ENCODE measurements at places on chromosomes 1 and 21.
A peak's percentile ranks its signal among the peaks of the same experiment; 100 is the strongest.

- no peaks in the 10 kb centered on the region for H3K4me1 ChIP-seq
- H3K36me3 ChIP-seq = no peaks in the 10 kb centered on the region
- no peak overlapping the region for H3K27ac ChIP-seq
- H3K4me3 ChIP-seq = no peak overlapping the region
- no peak for DNase-seq
These were observed 21.1 kb upstream of the RIMKLA start for GRCh38 chr1:42359466-42359865.

DNA sequence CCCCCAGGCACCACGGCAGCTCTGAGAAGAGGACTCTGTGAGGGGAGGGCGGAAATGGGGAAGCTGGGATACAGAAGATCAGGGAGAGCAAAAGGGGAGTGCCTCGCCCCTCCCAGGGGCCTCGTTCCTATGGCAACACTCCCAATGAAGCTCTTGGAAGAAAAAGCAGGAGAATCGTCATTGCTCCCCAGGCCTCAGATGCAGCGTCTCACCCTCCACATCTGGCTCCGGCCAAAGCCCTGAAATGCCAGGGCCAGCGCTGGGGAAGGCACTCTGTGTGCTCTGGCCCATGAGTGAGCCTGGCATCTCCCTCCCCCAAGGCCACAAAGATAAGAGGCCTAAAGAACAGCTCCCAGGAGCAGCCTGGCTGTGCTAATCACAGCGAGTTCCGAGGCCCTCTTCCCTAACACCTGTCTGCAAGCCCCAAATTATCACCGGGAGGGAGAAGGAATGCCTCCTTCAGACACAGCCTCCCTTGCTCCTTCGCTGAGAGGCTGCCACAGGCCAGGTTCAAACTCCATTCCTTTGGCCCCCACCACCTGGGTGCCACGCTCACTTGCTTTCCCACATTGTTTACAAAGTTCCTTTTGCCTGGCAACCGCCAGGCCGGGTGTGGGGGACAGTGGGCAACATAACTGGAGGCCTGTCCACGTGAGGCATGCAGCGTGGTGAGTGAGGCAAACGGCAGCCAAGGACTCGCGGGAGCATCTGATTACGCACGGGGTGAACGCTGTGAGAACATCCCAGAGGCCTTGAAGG, 27.8 kb downstream of the ECE1 start:
- DNase-seq = no peak
- no peaks in the 10 kb centered on the region for H3K27me3 ChIP-seq
- H3K27ac ChIP-seq = peak overlapping the region; percentile 85
- H3K4me1 ChIP-seq = peaks cover 79% of the 10 kb centered on the region
- H3K4me3 ChIP-seq = no peak overlapping the region
- H3K36me3 ChIP-seq = peaks cover 7% of the 10 kb centered on the region

DNA sequence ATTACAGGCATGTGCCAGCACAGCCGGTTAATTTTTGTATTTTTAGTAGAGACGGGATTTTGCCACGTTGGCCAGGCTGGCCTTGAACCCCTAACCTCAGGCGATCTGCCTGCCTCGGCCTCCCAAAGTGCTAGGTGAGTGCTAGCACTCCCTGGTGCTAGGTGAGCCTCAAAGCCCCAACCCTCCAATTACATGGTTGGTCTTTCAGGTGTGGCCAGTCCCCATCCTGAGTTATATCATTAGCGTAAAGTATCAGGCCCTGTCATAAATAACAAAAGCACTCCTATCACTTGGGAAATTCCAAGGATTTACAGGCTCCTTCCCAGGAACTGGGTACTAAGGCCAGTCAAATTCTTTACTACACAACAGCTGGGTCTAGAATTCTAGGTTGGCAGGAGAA, 138.0 kb downstream of the PIK3R3 start:
- no peak overlapping the region for H3K4me3 ChIP-seq
- H3K27ac ChIP-seq = no peak overlapping the region
- no peaks in the 10 kb centered on the region for H3K36me3 ChIP-seq

GRCh38 chr1:218815076-218815475, 358.6 kb upstream of the LYPLAL1 start:
- H3K27ac ChIP-seq = no peak overlapping the region
- H3K4me1 ChIP-seq = no peaks in the 10 kb centered on the region
- no peak overlapping the region for H3K4me3 ChIP-seq
- no peak for DNase-seq
- no peaks in the 10 kb centered on the region for H3K36me3 ChIP-seq

DNA sequence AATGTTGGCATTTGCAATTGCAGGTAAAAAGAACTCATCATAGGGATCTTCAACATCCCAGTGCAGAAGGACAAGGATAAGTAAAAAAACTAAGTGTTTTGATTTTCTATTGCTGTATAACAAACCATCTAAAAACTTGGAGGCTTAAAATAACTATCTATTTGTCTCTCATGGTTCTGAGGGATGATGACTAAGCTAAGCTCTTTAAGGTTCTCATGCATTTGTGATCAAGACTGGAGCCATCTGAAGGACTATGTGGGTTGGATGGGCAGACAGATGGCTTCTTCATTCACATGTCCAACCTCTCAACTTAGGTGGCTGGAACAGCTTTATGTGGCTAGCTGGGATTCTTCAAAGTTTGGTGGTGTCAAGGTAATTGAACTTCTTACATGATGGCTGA, 51.5 kb downstream of the RPL5 start:
- H3K4me3 ChIP-seq = no peak overlapping the region
- H3K27ac ChIP-seq = no peak overlapping the region
- H3K36me3 ChIP-seq = no peaks in the 10 kb centered on the region
- H3K4me1 ChIP-seq = no peaks in the 10 kb centered on the region
- no peaks in the 10 kb centered on the region for H3K27me3 ChIP-seq

DNA sequence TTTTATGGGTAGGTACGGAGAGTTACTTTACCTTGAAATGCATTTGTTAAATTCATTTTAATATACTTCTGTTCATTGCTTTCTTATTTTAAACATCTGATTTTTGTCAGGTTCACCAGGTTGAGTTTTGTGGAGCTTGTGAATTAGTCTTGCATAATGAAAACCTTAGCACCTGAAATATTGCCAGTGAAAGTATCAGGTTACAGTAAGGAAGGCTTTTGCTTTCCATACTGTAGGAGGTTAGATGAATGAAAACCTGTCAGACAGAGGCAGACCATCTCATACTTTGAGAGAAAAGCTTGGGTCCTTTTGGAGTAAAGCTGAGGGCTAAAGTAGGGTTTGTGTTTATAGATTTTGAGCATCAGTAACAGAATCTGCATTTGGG, 34.7 kb downstream of the THRAP3 start:
- no peaks in the 10 kb centered on the region for H3K27me3 ChIP-seq
- H3K4me3 ChIP-seq = no peak overlapping the region
- H3K27ac ChIP-seq = no peak overlapping the region
- H3K36me3 ChIP-seq = peaks cover 3% of the 10 kb centered on the region

- H3K4me1 ChIP-seq = no peaks in the 10 kb centered on the region
- no peak overlapping the region for H3K4me3 ChIP-seq
- no peak for DNase-seq
These were observed 138.4 kb downstream of the GLIS1 start for GRCh38 chr1:53600561-53600960.

DNA sequence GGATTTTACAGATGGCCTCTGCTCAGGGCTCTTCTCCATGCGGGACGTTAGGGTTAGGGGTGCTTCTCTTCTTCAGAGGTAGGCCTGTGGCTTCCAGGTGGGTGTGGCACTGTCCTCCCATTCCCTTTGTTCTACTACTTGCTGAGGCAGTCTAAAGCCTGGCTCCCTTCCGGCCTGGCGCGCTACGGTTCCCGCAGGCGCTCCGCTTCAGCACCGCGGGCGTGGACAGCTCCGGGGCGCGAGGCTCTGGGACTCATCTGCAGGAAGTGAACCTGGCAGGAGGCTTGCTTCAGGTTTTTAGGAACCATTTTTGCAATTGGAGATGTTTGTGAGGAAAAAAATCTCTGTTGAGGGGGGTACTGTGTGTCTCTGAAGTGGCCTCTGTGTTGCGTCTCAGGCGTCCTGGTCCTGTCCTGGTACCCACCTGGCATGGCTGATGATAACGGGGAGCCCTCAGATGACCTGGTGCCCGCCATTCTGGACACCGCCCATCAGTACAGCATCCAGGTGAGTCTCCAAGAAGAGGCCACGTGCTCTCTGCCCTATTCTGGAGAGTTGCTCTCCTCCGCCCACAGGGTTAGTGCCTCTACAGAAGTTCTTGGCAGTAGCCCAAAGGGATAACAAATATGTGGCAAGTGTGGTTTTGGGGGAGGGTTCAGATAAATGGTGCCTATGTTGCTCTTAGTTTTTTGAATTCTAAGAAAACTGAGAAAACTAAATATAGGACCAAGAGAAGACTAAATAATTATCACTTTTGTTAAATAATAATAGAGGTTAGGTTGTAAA, 1.9 kb downstream of the MANEAL start:
- no peaks in the 10 kb centered on the region for H3K27me3 ChIP-seq
- peaks cover 17% of the 10 kb centered on the region for H3K4me1 ChIP-seq
- H3K4me3 ChIP-seq = no peak overlapping the region
- DNase-seq = peak; percentile 93
- H3K27ac ChIP-seq = no peak overlapping the region

DNA sequence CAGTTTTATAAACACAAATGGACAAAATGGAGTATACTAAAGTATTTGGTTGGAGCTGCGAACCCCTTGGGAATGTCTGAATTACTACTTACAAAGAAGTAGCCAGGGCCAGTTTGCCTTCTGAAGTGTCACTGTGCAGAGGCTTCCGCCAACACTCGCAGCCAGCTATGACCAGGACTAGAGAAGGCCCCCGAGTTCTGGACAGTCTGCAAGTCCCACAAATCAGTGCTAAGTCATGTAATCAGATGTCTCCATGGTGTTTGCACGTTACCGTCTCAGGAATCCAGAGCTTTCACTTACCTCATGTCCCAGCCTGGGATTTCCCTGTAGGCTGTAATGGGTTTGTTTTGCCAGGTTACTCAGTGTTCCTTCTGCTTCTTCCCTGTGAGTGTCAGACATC, 106.6 kb upstream of the SPAG17 start:
- no peak overlapping the region for H3K4me3 ChIP-seq
- no peak for DNase-seq
- H3K27ac ChIP-seq = no peak overlapping the region
- no peaks in the 10 kb centered on the region for H3K4me1 ChIP-seq
- H3K36me3 ChIP-seq = no peaks in the 10 kb centered on the region

- H3K36me3 ChIP-seq = no peaks in the 10 kb centered on the region
- no peak overlapping the region for H3K27ac ChIP-seq
- no peaks in the 10 kb centered on the region for H3K27me3 ChIP-seq
- H3K4me1 ChIP-seq = no peaks in the 10 kb centered on the region
- no peak for DNase-seq
- no peak overlapping the region for H3K4me3 ChIP-seq
These were observed 103.1 kb upstream of the CSF3R start for GRCh38 chr1:36585569-36586548.

DNA sequence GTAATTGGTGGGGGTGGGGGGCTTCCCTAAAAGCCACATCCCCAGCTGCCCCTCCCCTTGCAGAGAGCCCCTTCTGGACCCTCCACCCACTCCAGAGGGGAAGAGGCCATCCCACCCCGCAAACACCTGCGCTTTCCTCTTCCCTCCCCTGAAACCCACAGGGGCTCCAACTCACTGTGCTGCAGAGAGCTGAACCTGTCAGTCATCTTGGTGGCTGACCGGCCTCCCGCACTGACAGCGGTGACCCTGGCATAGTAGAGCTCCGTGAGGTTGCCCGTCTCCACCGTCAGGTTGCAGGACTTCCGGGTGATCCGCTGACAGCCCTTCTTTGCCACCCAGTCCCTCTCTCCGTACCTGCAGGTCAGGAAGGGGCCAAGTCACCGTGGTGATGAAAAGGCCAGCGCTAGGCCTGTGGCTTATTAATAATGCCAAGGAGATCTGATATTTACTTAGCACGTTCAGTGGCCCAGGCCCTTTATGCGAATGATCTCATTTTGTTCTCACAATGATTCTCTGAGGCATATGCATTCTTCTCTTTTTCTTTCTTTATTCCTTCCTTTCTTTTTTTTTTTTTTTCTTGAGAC, 5.9 kb downstream of the IL22RA1 start:
- no peaks in the 10 kb centered on the region for H3K36me3 ChIP-seq
- no peak overlapping the region for H3K4me3 ChIP-seq
- no peak for DNase-seq
- peaks cover under 1% of the 10 kb centered on the region for H3K4me1 ChIP-seq
- H3K27ac ChIP-seq = no peak overlapping the region

- H3K36me3 ChIP-seq = no peaks in the 10 kb centered on the region
- no peaks in the 10 kb centered on the region for H3K27me3 ChIP-seq
- peaks cover 3% of the 10 kb centered on the region for H3K4me1 ChIP-seq
- no peak for DNase-seq
- H3K4me3 ChIP-seq = no peak overlapping the region
These were observed 56.3 kb downstream of the CHD5 start for GRCh38 chr1:6123816-6124215.

DNA sequence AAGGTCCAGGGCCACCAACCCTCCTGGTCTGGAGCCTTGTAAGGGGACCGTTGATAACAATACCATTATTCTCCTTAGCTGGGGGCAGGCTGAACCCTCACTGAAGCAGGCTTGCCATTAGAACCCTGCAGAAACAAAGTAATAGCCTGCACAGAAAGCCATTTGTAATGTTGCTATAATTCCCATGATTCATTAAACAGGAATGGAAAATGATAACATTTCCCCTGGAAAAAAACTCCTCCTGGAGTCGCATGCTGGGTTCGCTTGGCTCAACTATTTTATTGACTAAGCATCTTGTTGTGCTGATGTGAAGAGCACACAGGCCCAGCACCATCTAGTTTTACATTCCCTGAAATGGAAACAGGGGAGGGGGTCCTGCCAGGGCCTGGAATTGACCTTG, 155.6 kb upstream of the CSF3R start:
- DNase-seq = no peak
- H3K27ac ChIP-seq = no peak overlapping the region
- H3K27me3 ChIP-seq = no peaks in the 10 kb centered on the region
- H3K4me3 ChIP-seq = no peak overlapping the region

DNA sequence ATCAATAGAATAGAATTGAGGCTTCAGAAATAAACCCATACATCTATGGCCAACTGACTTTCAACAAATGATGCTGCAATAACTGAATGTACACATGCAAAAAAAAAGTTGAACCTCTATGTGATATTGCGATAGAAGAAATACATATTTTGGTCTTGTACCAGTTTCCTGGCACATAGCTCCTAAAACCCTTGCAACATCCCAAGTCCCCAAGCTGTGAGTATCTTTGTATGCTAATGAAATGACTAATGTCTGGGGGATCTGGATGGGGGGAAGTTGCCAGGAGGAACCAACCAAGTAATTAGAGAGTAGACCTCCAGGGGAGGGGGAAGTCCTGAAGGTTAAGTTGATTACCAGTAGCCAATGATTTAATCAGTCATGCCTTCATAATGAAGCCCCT, 24.4 kb downstream of the BLZF1 start:
- H3K27me3 ChIP-seq = no peaks in the 10 kb centered on the region
- peaks cover 59% of the 10 kb centered on the region for H3K36me3 ChIP-seq
- no peaks in the 10 kb centered on the region for H3K4me1 ChIP-seq
- H3K27ac ChIP-seq = no peak overlapping the region
- no peak overlapping the region for H3K4me3 ChIP-seq
- no peak for DNase-seq

- no peaks in the 10 kb centered on the region for H3K4me1 ChIP-seq
- H3K27me3 ChIP-seq = no peaks in the 10 kb centered on the region
- peaks cover 20% of the 10 kb centered on the region for H3K36me3 ChIP-seq
- DNase-seq = no peak
- H3K4me3 ChIP-seq = no peak overlapping the region
These were observed 51.5 kb downstream of the PTPRF start for GRCh38 chr1:43582162-43582566.

Data from upper lobe of left lung (tissue), 6 donors.